Keratinocyte (primary cell): ENCODE measurements at places on chromosomes 6 and 20. TPM values are rescaled to one million over a fixed set of nuclear protein-coding genes. Genes with fewer than 3 reads are reported as not detected.

GRCh38 chr6:137910424-137910834 lies 43.4 kb downstream of the TNFAIP3 start:
- no peak overlapping the region for H3K27ac ChIP-seq
- H3K4me3 ChIP-seq, result no peak overlapping the region

The SRMS gene
- 0.10 to 0.32 TPM (median 0.14 TPM) in 3 replicates for polyA plus RNA-seq

The LPIN3 gene
- polyA plus RNA-seq, result 15.6 to 32.4 TPM (median 18.1 TPM) in 3 replicates

GRCh38 chr6:77021232-77021631 lies 442.1 kb downstream of the HTR1B start:
- DNase-seq, result no peak
- no peak overlapping the region for H3K4me3 ChIP-seq
- H3K36me3 ChIP-seq, result no peaks in the 10 kb centered on the region
- no peaks in the 10 kb centered on the region for H3K4me1 ChIP-seq
